CD4-positive, alpha-beta T cell treated with Interleukin-4 for 1 hour (primary cell): ENCODE measurements at places on chromosomes 2 and 18.

- peak; percentile 37 for DNase-seq
Observed at GRCh38 chr2:213125646-213126347, 25.6 kb downstream of the IKZF2 start.

- no peak for DNase-seq
Observed at GRCh38 chr2:18167871-18168270, 289.4 kb downstream of the KCNS3 start.

GRCh38 chr2:178928077-178928476 is 120.9 kb upstream of the TTN start:
- no peak for DNase-seq

- no peak for DNase-seq
Observed at GRCh38 chr18:22303927-22304326, 113.8 kb downstream of the CTAGE1 start.

DNA sequence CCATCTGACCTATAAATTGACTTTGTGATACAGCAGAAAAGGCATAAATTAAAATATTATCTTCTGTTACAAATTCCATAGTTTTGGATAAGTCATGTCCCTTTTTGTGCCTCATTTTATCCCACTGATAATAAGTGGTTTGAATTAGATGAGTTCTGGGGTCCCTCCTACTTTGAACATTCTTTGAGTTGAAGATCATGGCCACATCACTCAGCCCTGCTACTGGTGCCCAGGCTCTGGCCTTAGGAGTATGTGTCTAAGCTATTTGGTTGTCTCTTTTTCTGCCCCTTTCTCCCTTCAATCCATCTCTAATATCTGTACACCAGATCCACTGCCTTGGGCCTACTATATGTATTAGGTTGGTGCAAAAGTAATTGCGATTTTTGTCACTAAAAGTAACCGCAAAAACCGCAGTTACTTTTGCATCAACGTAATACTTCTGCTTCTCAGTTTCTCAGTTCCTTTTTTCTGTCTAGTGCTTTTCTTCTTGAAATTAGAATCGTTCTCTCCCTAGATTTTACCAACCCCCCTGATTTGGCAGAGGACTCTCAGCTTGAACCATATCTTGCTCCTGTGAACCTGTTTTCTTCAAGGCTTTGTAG is 362.5 kb upstream of the TNP1 start:
- peak; percentile 25 for DNase-seq

- DNase-seq = no peak
Observed at GRCh38 chr2:31413025-31413424, 1.5 kb downstream of the XDH start.

DNA sequence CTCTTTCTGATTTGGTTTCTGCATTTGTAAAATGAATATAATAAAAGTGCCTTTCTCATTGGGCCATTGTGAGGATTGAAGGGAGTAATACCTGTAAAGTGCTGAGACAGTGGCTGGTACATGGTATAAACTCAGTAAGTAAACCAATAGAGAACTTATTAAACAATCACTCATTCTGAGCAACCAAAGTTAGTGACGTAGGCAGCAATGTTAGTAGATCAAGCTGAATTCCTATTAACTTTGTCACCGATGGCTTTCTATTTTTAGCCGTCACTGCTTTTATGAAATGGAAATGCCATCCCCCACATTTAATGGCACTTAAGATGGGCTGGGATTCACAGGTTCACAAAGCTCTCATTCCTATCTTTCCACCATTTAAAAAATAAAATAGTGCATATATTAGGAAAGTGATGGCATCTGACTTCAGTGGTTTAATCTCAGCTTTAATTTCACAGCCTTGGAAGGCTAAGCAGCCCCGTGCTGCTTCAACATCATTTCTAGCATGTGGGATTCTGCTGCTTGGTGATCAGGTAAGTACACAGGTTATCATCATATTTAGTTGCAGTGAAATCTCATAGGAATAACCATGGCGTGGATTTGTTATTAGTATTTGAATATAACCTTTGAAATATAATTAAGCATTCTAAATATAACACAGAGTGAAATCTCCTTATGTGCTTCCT is 17.6 kb upstream of the PPP4R1 start:
- no peak for DNase-seq

DNA sequence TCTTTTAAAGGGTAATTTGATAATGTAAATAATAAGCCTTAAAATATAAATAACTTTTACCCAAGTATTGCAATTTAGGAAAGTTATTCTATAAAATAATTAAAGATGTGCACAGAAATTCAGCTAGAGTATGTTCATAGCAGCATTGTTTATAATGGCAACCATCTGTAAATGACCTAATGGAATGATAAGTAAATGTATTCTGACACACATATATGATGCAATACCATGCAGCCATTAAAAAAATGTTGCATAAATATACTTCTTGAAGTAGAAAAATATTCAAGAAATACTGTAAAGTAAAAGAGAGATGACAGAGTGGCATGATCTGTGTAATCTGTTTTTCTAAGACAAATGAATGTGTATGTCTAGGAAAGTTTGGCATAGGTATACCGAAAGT is 545.7 kb downstream of the ZEB2 start:
- DNase-seq = no peak

GRCh38 chr2:220568296-220568695 is 940.9 kb downstream of the SLC4A3 start:
- no peak for DNase-seq

- no peak for DNase-seq
Observed at GRCh38 chr2:178331474-178332432, 119.2 kb downstream of the PRKRA start.

DNA sequence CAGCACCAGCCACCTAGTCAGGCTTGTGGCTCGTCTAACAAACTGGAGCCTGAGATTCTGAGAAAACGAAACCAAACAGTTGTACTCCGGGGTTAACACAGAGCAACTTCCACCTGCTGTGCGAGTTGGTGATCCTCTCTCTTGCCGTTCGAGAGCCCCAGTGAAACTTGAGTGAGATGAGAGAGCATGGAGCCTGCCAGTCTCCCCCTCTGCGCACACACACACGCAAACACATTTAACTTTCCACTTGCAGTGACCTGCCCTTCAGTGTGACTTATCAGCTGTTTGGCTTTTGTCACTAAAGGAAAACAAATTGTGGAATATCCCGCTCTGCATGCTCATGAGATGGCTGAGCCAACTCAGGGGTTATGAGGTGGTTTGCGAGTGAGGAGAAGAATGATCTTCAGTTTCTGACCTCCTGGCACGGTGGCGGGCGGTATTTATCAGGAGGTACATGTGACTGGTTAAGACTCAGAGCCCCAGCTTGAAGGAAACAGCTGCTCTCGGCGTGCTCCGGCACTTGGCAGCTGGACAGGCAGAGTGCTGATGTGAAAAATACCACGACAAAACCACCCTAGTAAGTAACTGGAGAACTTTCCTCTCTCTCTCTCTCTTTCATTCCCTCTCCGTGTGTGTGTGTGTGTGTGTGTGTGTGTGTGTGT is at the start of gene RASGRP3:
RASGRP3 (plus strand) TSS at position 519 of the 662 bp plus-strand sequence. CDS start 38,488 bp downstream, outside the sequence.
- DNase-seq = peak; percentile 82

GRCh38 chr18:62992877-62993365 is 277.6 kb downstream of the PHLPP1 start:
- no peak for DNase-seq

- no peak for DNase-seq
Observed at GRCh38 chr2:15731889-15732271, 140.2 kb downstream of the DDX1 start.

GRCh38 chr2:12060886-12061285 is 314.5 kb downstream of the LPIN1 start:
- DNase-seq = no peak

DNA sequence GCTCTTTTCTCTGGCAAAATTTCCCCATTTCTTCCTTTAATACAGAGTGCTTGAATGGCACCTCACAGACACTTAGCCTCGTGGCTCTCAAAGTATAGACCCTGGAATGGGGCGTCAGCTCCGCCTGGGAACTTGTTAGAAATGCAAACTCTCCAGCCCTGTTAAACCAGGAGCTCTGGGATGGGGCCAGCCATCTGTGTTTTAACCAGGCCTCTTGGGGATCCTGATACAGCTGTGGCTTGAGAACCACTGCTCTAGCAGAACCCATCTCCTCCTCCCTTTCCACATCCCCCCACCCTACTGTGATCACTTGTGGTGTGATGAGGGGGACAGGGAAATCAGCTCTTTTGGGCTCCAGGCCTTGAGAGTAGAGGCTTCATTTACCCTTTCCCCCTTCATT is 15.9 kb downstream of the LTBP1 start:
- DNase-seq = no peak

DNA sequence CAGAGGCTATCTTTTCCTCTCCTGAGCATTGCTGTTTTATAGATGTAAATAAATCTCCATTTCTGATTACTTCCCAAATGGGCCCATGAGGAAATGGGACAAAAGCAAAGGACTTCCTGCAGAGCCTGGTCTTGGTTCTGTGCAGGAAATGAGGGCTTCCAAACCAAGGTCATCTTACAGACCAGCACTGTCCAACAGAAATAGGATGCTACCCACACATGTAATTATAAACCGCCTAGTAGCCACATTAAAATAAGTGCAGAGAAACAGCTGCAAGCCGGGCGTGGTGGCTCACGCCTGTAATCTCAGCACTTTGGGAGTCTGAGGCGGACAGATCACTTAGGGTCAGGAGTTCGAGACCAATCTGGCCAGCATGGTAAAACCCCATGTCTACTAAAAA is 6.2 kb downstream of the TTL start:
- DNase-seq = no peak

DNA sequence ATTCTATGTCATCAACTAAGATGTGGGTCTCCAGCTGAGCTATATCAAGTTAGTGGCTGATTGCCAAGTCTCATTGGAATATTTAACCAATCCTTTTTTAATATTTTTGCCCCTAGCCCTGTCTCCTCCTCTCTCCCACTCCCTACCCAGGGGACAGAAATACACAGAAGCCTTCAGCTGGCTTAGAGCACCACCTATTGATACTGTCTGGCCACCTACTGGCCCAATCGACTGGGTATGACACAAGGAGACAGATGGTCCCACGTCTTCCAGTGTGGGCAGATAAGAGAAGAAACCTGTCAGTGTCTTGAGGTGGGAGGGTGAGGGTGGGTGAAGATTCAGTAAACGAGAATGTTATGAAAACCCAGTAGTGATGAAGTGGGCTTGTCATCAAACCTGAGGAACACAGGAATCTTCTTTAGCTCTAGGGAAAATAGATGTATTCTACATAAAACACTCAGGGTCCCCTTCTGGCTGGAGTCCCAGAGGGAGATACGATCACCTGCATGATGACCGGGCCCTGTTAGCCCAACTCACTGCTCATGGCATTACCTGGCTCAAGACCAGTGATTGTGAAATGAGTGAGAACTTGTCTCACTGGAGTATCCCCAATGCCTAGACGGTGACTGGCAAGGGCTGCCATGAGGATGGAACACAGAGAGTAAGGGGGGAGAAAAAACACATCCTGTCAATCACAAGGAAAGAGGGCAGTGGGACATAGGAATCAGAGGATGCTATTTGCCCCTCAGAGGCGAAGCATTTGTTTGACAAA is 26.7 kb downstream of the POLR1A start:
- peak; percentile 64 for DNase-seq

DNA sequence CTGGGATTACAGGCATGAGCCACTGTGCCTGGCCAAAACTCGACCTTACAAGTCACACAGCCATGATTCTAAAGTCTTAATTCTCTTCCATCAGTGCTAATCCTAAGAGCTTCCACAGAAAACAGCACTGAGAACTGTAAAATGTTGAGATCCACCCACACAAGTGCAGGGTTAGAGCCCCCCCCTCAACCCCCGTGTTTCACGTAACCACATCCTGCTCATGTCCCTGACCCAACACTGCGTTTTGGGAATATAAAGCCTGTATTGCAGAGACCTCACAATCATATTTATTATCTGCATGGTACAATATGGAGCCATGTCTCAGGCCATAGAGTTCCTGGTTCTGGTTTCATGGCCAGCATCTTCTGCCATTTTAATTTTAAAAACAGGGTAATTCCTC is 110.8 kb downstream of the GBX2 start:
- DNase-seq = no peak

DNA sequence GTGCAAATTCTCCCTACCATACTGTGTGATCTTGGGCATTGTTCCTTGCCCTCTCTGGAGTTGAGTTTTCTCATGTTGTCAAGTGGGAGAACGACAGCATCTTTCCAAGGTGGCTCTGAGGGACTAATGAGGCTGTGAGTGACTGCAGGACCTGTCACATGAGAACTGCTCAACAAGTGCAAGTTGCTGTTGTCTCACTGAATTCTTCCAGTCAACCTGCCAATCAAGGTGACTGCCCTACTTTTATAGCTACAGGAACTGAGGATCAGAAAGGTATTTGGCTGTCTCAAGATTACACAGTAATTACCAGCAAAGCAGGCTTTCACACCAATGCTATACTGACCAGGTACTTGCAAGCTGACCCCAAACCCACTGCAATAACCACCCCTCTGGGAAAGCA is 137.6 kb downstream of the MTCL1 start:
- no peak for DNase-seq

DNA sequence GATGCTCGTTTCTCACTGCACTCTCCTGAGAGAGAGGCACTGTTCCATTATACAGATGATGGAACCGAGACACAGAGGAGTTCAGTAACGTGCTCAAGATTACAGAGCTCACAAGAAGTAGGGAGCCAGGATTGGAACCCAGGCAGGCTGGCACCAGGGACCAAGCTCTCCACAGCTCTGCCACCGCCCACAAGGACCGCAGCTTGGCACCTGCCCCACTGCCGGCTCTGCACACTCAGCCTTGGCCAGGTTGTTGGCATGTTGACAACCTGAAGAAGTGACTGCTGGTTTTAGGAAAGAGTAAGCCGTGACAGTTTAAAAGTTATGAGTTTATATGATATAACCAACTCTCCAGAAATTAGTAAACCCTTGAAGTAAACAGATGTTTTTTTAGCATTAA is 48.0 kb upstream of the ITM2C start:
- DNase-seq = no peak

- DNase-seq = no peak
Observed at GRCh38 chr18:6811816-6812215, 82.3 kb downstream of the ARHGAP28 start.

DNA sequence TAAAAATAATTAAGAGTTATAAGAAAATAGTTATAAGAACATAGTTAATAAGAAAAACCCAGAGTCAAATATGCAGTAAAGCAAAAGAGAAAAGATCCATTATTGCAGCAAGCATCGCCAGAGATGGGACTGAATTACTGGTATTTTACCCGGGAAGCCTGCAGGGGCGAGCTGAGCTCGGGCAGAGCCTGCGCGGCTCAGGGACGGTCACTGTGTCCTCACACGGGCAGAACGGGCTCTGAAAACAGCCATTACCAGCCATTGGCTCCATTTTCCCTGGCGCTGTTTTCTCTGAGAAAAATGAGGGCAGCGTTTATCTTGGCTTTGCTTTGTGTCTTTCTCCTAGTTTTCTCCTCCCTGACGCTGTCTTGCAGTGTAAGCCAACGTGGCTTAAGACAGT is 95.3 kb upstream of the ALKAL2 start:
- no peak for DNase-seq

DNA sequence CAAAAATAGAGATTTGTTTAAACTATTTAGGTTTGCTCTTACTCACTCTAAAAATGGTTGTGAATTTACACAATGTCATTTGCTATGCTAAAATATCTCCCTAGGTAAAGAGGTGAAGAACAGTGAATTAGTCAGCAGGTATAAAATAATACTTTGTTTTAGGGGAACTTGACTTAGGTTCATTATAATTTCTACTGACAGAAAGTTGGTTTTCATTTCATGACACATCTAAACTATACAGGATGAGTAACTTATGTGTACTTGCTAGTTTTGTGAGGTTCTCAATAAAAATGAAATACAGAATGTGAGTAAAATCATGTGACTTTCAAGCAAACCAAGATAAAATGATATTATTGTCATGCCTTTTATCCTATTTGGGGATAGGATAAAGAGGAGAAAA is 66.0 kb downstream of the DIS3L2 start:
- no peak for DNase-seq
